Liver (tissue), 10 donors: ENCODE measurements at places on chromosomes 12 and 14.

DNA sequence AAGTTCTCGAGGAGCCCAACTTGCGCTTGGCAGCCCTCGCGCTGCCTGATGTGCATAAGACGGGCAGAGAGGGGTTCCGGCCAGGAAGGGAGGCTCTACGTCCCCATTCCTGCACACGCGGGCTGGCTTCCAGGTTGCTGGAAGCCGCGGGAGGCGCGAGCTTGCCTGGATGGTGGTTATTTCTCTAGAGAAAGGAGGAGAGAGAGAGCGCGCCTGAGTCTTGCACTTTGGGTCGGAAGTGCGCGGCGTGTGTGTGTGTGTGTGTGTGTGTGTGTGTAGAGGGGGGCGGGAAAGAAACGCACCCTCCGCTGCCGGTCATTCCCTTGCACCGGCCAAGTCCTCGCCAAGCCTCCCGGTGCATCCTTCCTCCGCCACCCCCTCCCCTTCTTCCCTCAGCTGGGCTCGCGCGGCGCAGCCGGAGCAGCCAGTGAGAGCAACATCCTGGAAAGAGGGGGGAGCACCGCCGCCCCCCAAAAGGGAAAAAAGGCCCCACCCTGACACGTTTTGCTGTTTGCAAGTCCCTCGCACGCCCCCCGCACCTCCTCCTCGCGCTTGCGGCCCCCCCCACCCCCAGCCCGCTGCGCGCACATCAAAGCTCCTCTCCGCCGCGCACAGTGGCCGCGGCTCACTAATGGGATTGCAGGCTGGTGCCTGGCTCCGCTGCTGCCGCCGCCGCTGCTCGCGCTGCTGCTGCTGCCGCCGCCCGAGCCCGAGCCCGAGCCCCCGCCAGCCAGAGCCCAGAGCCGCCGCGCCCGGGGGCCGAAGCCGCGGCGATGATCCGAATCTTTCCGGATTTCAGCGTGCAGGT is 4.4 kb upstream of the NPAS3 start:
- DNase-seq: no peak

- no peak for DNase-seq
These were observed 23.3 kb downstream of the PPP1R36 start for GRCh38 chr14:64573109-64573508.

DNA sequence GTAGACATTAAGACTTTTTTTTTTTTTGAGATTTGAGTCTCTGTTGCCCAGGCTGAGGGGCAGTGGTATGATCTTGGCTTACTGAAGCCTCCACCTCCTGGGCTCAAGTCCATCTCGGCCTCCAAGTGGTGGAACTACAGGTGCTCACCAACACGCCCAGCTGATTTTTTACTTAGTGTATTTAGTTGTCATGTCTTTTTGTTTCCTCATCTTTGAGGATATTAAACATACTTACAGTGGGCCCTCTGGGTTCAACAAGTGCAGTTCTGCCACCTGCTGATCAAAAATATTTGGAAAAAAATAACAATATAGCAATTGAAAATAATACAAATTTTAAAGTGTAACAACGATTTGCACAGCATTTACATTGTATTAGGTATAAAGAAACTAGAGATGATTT is 4.4 kb upstream of the B4GALNT1 start:
- no peak for DNase-seq

GRCh38 chr14:28813810-28814209 is 47.2 kb downstream of the FOXG1 start:
- DNase-seq: no peak

DNA sequence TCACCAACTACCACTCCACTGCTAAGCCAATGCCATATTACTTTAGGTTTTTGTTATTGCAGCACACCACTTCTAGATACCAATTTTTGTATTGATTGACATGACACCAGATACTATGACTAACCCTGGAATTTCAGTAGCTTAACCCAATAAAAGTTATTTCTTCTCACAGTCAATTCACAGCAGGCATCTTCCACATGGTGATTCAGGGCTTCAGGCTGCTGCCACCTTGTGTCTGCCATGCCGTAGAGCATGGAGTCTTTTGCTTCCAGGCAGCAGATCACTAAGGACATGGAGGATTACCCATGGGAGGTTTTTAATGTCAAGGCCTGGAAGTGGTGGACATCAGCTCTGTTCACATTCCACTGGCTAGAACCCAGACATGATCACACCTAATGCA is 56.4 kb upstream of the LTA4H start:
- DNase-seq: no peak

DNA sequence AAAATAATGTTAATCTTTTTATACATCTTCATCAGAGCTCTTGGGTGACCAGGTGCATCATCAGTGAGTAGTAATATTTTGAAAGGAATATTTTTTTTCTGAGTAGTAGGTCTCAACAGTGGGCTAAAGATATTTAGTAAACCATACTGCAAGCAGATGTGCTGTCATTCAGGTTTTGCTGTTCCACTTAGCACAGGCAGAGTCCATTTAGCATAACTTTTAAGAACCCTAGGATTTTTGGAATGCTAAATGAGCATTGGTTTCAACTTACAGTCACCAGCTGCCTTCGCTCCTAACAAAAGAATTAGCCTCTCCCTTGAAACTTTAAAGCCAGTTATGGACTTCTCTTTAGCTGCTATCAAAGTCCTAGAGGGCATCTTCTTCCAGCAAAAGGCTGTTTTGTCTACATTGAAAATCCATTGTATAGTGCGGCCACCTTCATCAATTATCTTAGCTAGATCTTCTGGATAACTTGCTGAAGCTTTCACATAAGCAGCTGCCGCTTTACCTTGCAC is 24.6 kb downstream of the RIMKLB start:
- DNase-seq: no peak

- no peak for DNase-seq
These were observed 397.7 kb upstream of the PRICKLE1 start for GRCh38 chr12:42987216-42987650.

DNA sequence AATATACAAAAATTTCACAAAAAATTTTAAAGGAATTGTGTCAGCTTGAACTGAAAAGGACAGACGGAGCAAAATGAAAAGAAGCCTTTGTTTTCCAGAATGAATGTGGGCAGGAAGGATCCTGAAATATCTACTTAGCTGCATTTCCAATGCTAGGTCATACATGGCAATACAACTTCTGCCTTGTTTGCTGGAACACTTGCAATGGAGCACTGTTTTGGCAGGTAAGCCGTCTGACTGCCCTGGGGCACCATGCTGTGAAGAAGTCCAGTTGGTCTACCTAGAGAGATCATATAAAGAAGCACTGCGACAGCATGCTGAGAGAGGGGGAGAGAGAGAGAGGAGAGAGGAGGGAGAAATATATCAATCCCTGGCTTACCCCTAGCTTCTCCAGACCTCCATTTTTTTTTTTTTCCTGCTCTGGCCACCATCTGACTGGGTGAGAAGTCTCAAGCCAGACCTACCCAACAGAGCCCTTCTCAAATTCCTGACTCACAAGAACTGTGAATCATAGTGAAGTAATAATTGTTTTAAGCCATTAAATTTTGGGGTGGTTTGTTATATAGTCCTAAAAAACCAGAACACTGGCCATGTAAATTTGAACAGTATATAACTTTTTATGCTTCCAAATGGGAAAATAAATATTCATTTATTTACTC is 97.1 kb upstream of the PRICKLE1 start:
- no peak for DNase-seq

GRCh38 chr14:90534091-90534837 is 137.4 kb downstream of the CALM1 start:
- no peak for DNase-seq
